ENCODE measurements at places on chromosomes 5 and 9.
A peak's percentile ranks its signal among the peaks of the same experiment; 100 is the strongest.

DNA sequence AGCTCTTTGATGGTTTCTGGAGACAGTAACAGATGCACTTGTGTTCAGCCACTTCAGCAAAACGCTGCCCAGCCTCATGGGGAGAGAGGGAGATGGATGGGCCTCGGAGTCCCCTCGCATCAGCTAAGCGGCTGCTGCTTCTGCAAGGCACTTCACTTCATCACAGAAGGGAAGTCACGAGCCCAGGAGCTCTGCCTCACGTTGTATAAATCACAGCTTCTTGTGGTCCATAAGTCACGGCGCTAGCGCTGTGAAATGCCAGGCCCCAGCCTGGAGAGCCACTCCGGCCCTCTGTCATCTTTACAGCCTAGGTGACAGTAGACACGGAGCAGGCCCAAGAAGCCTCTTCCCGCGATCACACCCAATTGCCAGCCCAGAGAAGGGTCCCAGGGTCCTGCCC, 23.4 kb downstream of the DBH start:
- no peak for DNase-seq

- no peak for DNase-seq
Observed at GRCh38 chr9:341634-342421, 127.2 kb downstream of the DOCK8 start.

DNA sequence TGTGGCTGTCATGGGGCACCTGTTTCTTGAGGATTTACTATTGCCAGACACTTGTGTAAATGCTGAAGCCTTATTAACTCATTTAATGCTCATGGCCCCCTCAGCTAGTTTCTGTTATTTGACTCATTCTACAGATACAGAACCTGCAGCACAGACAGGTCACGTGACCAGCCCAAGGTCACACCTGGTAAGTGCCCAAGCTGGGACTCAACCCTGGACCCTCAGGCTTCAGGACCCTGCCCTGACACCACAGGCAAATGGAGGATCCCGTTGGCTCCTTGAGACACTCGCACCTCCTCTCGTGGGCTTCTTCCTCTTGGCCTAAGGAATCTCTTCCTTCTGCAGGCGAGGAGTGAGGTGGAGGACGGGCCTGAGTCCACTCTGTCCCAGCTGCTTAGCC, 10.6 kb upstream of the NEURL1B start:
- DNase-seq, result no peak

GRCh38 chr5:137462816-137463520, 36.2 kb downstream of the SPOCK1 start:
- no peak for DNase-seq

- DNase-seq, result no peak
Observed at GRCh38 chr9:19496321-19497050, 87.7 kb downstream of the ACER2 start.

GRCh38 chr9:137456061-137456863, 2.9 kb downstream of the NSMF start:
- DNase-seq, result peak; percentile 89

GRCh38 chr5:170633235-170634081, 129.6 kb downstream of the KCNIP1 start:
- DNase-seq, result peak; percentile 79

All from astrocyte of the spinal cord (primary cell).